Activated naive CD8-positive, alpha-beta T cell treated with anti-CD3 and anti-CD28 coated beads for 36 hours (primary cell): ENCODE measurements at places on chromosomes 16 and 17.

GRCh38 chr17:62671553-62671952 is 44.1 kb downstream of the MRC2 start:
- DNase-seq = no peak

GRCh38 chr17:19331134-19331533 is 31.4 kb downstream of the B9D1 start:
- no peak for DNase-seq

- DNase-seq = no peak
Measured at GRCh38 chr16:58107709-58108108, 21.5 kb downstream of the CFAP20 start.

GRCh38 chr16:85901773-85902365 is 2.9 kb downstream of the IRF8 start:
- no peak for DNase-seq

GRCh38 chr17:70906808-70907207 is 737.5 kb downstream of the KCNJ2 start:
- no peak for DNase-seq

- DNase-seq = no peak
Measured at GRCh38 chr16:49458656-49459445, 85.2 kb downstream of the C16orf78 start.

GRCh38 chr17:31598921-31599571 is 207.6 kb downstream of the RAB11FIP4 start:
- no peak for DNase-seq

DNA sequence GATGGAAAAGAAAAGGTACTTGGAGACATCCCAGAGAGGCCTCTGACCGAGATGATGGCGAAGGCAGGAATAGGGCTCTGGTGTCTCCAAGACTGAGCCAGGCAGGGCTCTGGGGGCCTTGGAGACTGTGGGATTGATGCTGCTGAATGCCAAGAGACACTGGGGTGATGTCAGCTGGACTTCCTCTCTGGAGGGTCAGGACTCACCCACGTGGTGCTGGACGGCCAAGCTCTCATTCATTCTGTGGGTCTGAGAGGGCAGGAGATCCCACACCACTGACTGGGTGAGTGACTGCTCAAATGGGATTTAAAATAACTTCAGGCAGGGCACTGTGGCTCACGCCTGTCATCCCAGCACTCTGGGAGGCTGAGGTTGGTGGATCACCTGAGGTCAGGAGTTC is 64.8 kb downstream of the NT5M start:
- no peak for DNase-seq

DNA sequence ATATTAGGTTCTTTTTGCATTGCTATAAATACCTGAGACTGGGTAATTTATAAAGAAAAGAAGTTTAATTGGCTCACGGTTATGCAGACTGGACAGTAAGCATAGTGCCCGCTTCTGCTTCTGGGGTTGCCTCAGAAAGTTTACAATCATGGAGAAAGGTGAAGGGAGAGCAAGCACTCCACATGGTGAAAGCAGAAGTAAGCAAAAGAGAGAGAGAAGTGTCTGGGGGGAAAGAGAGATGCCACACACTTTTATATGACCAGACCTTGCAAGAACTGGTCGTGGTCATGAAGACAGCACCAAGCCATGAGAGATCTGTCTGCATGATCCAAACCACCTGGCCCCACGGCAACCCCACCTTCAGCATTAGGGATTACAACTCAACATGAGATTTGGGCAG is 45.4 kb downstream of the KCNJ16 start:
- no peak for DNase-seq

- DNase-seq = no peak
Measured at GRCh38 chr17:77317091-77317750, 176.5 kb downstream of the SEC14L1 start.

- DNase-seq = no peak
Measured at GRCh38 chr16:25633549-25633948, 58.2 kb upstream of the HS3ST4 start.
